Muscle of back (tissue), 13 donors: ENCODE measurements at places on chromosomes 16 and 17.
A peak's percentile ranks its signal among the peaks of the same experiment; 100 is the strongest.

GRCh38 chr16:48426244-48427141 lies 41.3 kb upstream of the SIAH1 start:
- DNase-seq: no peak

GRCh38 chr17:18968345-18968744 lies 16.4 kb downstream of the SLC5A10 start:
- no peak for DNase-seq

DNA sequence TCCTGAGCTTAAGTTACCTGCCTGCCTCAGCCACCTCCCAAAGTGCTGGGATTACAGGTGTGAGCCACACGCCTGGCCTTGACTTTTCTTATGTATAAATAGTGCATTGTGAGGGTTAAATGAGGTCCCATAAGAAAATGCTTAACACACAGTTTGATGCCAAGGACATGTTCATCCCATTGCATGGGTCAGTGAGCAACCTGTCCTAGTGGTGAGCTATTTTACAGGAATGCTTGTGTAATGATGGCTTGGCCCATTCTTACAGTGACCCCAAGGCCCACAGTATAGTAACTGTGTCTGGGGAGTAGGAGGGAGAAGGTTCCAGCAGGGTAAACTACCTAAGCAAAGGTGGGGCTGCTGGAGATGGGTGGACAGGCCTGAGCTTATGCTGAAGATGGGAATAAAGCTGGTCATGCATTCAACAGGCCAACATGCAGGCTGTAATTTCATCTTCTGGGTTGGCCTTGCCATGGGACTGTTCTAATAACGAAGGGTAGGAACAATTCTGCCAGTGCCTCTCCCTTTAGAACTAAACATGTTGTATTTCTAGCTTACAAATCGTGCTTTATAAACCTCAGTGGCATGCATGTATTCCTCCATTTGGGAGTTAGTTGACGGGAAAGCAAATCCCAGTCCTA lies 6.2 kb downstream of the ACSF2 start:
- no peak for DNase-seq

DNA sequence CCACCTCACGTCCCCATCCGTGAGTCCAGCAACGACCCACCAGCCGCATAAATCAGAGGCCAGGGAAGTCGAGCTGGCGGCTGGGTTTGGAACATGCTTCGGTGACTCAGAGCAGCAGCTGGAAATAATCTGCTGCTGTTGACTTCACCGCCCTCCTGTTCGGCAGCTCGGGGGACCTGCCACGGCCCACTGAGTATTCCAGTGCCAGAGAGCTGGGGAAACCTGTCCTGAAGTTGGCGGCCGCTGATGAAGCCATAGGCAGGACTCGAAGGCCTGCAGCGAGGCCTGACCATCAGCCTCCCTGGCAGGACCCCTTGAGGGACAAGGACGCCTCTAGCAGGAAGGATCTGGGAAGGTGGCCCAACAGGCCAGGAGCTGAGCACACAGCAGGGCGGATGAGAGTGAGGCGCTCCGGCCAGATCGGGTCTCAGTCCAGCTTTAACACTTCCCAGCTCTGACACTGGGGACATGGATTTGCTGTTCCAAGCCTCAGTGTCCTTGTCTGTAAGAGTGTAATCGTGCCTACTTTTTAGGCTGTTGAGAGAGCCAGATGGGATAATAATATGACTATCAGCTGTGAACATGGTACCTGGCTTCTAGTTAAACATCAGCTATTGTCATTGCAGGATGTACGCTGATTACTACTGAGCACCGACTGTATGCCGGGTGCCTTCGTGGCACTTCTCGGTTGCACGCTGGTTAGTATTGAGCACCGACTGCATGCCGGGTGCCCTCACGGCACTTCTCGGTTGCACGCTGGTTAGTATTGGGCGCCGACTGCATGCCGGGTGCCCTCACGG lies 50.4 kb upstream of the CIBAR2 start:
- peak; percentile 81 for DNase-seq

GRCh38 chr16:3836641-3837040 lies 43.9 kb downstream of the CREBBP start:
- no peak for DNase-seq

DNA sequence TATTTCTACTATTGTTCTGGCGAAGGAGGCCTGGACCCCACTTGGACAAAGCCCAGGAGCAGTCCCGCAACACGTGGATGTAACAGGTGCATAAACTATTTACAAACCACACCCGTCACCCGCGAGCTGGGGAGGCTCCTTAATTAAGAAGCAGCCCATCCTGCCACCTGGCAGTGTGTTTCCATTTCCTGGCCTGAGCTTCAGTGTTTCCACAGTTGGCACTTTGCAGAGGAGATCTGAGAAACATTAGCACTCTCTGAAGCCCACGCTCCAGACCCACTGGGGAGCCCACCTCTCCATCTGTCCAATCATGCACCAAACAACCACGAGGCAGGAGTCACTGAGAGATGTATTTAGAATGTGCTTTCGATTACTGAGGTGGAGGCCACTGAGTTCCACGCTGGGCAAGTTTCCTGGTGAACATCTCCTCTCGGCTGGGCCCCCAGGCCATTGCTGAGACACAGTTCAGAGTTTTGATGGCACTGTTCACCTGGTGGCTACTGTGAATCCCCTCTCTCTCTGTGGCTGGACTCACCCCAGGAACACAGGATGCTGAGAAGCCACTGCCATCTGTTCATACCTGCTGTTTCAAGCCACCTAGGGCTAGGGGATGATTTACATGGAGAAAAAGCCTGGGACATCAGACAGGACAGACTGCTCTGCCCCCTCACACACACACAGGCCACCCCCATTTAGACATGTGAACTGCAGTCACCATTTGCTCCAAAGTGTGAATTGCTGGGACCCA lies 129.1 kb downstream of the AIPL1 start:
- no peak for DNase-seq

DNA sequence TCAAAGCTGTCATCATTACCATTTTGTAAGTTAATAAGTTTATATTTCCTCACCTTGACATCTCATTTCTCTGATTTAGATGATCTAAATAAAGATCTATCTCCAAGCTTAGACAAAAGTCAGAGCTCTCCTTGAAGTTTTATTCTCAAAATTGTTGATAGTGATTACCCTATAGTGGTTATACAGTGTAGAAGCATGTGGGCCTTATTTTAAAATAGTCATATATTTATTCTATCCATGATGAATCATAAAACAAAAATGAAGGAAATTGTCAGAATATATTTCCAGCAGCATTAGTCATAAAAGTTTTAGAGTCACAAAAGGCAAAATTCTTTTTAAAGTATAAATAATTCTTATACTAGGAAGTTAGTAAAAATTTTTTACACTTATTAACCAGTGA lies 49.0 kb downstream of the RHOT1 start:
- no peak for DNase-seq

DNA sequence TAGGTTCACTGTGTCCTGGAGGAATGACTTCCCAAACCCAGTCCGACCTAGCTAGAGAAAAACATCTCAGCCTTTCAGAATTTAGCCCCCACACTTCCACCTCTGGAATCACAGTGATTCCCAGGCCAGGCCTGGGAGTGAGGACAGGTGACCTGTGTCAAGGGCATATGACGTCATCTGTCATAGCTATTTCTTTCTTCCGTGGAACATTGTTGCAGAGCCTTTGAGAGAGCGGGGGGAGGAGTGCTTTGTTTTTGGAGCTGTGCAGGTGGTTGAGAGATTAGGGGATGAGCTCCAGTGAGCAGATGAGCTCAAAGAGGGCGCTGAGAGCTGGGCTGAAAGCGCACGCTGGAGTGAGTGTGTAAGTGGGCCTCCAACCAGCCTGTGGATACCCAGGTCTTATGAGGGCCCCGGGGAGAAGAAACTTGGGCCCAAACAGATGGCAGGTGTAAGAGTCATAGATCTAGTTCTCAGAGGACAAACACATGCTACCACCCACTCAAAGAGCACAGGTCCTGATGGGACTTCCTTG lies 344.8 kb downstream of the SNX29 start:
- no peak for DNase-seq

- DNase-seq: no peak
Measured at GRCh38 chr16:76293980-76294379, 16.8 kb downstream of the CNTNAP4 start.
